HS-5 (cell line): ENCODE measurements at places on chromosomes 1 and 21.

- DNase-seq: no peak
These were observed 100.5 kb downstream of the AK5 start for GRCh38 chr1:77382366-77382765.

- no peak for DNase-seq
These were observed 3.8 kb upstream of the SLAMF9 start for GRCh38 chr1:159957824-159958268.

DNA sequence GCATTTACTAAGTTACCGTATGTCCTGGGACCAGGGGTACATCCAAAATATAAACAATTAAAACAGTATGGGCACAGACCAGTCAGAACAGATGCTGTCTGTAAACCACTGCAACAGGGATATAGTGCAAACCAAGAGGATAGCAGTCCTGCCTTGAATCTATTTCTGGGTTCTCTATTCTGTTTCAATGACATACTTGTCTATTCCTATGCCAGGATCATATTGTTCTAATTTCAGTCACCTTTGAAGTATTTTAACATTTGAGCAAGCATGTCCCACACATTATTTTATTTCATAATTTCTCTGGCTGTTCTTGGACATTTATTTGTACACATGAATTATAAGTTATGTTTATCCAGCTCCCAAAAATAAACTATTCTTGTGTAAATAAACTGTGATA, 28.2 kb upstream of the SYDE2 start:
- no peak for DNase-seq

GRCh38 chr1:182851825-182852224, 12.7 kb downstream of the DHX9 start:
- no peak for DNase-seq

DNA sequence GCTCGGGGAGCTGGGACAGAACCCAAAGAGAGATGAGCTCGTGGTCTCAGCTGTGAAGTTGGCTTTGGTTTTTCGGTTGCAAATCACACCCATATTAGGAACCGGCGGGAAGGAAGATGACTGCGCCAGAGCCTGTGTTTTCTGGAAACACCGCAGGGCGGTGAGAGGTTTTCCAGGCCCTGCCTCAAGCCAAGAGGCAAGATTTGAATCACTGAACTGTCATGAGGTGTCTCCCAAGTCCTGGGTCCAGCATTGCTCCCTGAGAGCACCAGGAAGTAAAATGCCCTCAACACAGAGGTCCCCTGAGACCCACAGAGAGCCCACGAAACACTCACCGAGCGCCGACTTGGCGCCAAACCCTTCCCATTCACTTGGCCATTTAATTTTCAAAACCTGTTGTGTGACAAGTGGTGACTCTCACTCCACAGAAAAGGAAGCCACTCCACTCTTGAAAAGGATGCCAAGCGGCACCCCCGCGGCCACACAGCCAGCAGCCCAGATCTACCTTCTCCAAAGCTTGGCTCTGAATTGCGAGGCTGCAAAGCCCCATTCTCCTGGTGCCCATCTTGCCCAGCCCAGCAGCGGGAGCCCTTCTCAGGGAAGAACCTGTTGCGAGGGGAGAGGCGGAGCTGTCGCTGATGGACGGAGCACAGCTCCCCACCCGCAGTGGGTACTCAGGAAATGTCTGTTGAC, 99.0 kb upstream of the RUNX3 start:
- no peak for DNase-seq

DNA sequence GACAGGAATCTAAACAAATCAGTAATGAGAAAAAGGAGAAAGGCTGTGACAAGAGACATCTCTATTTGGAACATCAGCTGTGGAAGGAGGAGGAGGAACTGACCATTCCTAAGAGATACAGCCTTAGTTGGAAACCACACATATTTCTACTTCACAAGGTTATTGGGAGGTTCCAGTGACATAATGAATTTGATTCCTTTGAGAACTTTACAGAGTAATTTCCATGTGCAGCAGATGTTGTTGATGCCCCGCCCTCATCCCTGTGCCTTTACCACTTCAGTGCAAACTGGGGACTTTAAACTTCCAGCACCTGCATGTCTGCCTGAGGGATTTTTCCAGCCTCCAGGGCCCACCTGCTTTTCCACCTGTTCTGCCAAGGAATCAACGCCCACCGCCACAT, 9.3 kb upstream of the ST6GALNAC5 start:
- no peak for DNase-seq

DNA sequence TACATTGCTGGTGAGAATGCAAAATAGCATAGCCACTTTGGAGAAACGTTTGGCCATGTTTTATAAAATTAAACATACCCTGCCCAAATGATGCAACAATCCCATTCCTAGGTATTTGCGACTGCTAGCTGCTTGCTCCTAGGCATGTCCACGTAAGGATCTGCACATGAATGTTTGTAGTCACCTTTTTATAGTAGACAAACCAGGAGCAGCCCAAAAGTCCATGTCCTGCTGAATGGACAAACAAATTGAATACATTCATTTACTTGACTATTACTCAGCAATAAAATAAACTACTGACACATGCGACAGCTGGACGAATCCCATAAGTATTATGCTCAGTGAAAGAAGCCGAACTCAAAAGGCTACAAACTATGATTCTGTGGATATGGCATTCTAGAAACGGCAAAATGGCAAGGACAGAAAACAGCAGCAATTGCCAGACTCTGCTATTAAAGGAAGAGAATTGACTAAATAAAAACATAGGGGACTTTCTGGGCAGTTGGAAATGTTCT, 161.9 kb upstream of the GALNT2 start:
- DNase-seq: no peak

DNA sequence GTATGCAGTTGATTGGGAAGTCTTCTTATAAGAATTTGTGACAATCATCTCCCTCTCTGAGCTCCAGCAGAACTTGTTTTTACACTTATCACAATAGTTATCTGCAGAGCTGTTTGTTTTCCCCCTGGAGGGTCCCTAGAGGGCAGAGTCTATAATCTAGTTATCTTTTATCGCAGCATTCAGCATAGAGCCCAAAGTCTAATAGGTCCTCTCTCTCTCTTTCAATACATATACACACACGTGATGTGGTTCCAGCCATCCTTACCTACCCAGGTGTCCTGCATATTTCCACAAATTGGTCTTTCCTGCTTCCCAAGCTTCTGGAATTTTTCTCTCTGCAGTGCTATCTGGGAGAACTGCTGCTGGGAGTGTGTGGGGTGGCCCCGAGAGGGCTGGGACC, 229.6 kb upstream of the KIAA0040 start:
- no peak for DNase-seq

DNA sequence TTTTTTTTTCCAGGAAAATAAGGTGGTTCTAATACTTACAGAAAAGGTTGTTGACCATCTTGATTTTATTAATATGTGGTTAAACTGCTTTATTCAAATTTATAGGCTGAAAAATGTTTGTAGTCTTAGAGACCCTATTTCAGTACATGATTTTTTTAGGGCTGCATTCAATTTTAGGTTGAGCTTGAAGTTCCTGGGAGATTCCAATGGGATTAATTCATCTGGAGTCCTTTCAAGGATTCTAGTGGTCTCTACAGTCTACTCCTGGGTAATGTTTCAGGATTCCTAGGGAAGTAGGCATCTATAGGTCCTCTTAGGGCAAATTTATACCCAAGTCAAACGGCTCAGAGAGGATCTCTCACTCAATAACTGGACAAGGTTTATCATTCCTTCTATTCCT, 126.7 kb downstream of the HMCN1 start:
- DNase-seq: no peak
